ENCODE measurements at places on chromosomes 5 and 9. TPM values are rescaled to one million over a fixed set of nuclear protein-coding genes. Genes with fewer than 3 reads are reported as not detected.

The FLT4 gene
- not detected for total RNA-seq

The FAXDC2 gene
- total RNA-seq: 17.4 TPM

The SHROOM1 gene
- 7.6 TPM for total RNA-seq

The EPB41L4A gene
- 0.54 TPM for total RNA-seq

The MSX2 gene
- under 0.01 TPM for total RNA-seq

The KCNV2 gene
- total RNA-seq: not detected

The SLC6A3 gene
- not detected for total RNA-seq

The TMEM215 gene
- not detected for total RNA-seq

The CARD6 gene
- total RNA-seq: 24.2 TPM

DNA sequence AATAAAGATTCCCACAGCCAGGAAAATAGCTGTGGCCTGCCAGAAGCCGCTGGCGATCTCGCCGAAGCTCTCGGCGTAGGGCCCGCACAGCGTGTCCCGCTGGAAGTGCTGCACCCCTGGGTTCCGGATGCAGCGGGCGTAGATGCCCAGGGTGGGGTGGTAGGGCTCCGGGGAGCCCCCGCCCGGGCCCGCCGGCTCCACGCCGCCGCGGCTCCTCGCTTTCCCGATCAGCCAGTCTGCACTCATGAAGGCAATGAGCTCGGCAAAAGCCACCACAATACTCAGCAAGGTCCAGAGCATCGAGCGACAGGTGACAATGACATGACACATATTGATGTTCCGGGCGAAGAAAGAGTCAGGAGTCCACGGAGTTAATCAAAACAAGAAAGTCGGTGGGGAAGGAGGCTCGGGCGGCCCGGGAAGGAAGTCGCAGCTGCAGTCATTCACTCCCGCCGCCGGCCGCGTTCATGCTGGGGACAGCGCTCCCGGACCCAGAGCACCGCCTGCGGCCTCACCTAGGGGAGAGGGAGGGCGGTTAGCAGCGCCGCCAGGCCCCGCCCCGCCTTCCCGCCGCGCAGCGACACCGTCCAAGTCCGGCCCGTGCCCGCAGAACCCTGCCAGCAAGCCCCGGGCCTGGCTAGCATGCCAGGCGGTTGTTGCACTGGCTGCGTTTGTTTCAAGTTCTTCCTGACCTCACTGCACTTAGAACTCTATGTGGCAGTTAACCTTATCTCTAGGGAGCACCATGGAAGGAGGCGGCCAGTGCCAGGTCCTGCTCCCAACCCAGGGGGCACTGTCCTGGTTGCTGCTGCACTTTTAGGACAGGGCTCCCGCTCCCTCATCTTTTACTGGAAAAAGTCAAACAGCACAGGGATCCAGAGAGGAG lies 138.4 kb downstream of the LHFPL2 start:
- DNase-seq: peak; percentile 29

DNA sequence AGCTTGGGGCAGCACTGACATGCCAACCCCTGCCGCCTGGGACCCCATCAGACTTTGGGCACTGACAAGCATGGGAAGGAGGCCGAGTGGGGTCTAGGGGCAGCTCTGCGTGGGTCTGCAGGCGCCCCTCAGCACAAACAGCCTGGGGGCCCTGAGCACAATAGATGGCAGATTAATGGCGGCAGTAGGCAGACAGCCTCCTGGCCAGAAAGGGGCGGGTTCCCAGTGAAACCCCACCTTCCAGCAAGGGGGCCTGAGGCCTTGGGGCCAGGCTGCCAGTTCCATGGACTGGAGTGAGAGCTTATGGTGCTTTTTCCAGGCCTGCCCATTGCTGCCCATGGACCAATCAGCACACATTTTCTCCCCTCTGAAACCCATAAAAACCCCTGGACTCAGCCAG lies 2031.2 kb downstream of the EFNA5 start:
- no peak for DNase-seq

- no peak for DNase-seq
Observed at GRCh38 chr5:123865641-123866040, 353.7 kb downstream of the CSNK1G3 start.

- peak; percentile 81 for DNase-seq
Observed at GRCh38 chr5:126805063-126805462, 28.1 kb downstream of the LMNB1 start.

DNA sequence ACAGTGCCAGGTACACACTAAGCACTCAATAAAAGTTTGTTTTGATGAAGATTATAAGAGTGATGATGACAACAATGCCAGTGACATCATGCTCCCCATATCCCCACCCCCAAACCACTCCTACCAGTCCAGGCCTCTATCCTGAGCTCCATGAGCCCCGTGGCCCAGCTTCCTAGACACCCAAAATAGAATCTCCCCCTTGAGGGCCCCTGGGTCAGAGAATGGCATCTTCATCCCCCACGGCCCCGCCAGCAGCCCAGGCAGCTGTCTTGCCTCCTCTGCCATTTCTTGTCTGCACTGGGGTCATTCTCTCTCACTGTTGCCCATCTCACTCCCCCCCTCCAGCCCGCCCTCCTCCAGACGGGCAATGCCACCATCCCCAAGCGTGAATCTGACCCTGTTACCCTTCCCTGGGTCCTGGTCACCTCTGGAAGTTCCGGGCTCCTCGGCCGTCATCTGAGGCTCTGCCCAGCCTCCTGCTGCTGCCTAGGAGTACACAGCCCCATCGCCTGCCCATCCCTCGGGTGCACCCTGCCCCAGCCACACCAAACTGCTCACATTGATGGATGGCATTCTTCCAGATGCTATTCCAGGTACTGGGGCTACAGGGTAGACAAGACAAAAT lies 76.8 kb upstream of the LMX1B start:
- DNase-seq: no peak

GRCh38 chr5:40141896-40142295 lies 537.8 kb upstream of the PTGER4 start:
- DNase-seq: no peak

DNA sequence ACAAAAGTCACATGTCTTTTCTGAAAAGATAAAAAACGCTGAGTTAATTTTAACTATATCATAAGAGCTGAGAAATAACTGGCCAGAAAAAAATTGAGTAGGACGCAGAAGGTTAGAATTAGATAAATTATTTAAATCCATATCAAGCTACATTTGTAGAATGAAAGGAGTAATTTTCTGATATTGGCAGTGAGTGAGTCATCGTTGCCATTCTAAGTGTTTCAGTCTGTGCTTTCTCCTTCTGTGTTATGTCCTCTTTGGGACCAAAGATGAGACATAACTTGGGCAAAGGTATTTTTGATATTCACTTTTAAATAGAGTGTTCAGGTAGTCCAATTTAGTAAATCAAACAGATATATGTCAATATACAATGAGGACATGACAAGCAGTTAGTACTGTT lies 34.4 kb upstream of the KCNN2 start:
- no peak for DNase-seq

- DNase-seq: peak; percentile 41
Observed at GRCh38 chr5:83256091-83256780, 178.9 kb downstream of the XRCC4 start.

GRCh38 chr5:123099514-123100151 lies 10.6 kb downstream of the PRDM6 start:
- DNase-seq: peak; percentile 43

DNA sequence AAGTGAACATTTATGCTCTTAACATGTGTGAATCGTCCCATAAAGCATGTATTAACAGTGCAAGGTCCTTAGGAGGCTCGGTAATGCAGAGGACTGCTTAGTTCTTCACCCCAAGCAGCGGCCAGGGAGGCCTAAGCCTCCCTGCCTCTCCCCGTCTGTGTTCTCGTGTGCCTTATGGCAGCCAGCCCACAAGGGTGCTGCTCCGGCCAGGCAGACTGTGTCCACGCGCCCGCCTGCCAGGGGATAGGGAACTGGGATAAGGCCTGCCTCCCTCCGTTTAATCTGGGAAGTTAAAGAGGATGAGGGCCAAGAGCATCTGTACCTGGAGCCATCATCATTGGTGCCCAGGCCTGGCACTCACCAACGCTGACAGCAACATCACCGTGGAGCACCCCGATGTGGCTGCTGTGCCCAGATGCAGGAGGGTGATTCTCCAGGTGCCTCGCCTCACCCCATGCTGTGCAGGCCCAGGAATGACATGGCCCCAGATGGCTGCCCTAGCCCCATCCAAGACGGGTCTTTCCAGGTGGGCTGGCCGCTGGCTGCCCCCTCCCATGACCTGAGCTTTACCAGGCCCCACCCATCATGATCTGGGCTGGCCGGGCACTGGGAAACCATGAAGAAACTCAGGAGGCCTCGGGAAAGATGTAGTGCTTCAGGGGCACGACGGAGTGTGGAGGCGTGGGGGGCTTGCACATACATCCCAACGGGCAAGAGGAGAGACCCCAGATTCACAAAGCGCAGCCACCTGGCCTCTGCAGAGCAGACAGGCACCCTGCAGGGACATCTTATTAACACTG lies 35.6 kb upstream of the SUSD3 start:
- no peak for DNase-seq

- DNase-seq: no peak
Observed at GRCh38 chr5:14925326-14925725, 53.7 kb upstream of the ANKH start.
